AG10803 (cell line): ENCODE measurements at places on chromosomes 2 and 18.

- DNase-seq, result no peak
Measured at GRCh38 chr2:112790305-112790704, 6.0 kb upstream of the IL1A start.

DNA sequence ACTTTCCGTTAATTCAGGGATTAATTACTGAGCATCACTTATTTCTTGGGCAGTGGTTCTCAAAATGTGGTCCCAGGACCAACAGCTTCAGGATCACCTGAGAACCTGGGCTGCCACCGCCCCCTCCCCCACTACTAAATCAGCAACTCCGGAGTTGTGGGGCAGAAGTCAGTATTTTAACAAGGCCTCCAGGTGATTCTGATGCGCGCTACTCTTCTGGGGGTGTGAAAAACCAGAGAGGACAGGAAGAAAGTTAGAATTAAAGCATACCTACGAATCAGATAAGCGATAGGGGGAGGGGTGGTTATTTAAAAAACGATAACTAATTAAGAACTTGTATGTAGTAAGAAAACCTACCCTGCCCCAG is 319 bp downstream of the ZSCAN30 start:
- DNase-seq, result no peak

- no peak for DNase-seq
Measured at GRCh38 chr18:13793819-13794218, 30.1 kb upstream of the MC5R start.

- DNase-seq, result no peak
Measured at GRCh38 chr2:13015532-13016320, 299.0 kb downstream of the TRIB2 start.

DNA sequence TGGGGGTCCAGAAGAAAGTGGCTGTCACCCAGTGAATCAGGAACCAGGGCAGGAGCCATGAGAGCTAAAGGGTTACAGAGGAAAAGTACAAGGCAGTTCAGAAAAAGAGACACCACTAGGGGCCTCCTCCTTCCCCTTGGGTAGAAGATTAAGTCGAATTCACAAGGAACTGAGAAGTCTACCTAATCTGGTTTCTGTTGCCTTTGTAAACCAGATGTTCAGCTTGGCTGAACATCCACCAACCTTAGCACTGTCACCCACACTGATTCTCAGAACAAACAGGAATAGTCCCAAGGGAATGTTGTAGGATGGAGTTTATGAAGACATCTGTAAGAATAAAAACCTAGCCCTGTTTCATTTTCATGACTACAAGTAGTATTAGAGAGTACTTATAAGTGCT is 90.4 kb upstream of the NOSTRIN start:
- no peak for DNase-seq

- peak; percentile 83 for DNase-seq
Measured at GRCh38 chr2:162318328-162319180, at the start of gene IFIH1. IFIH1 (minus strand) TSS chr2:162318684; CDS start chr2:162318307, 377 bp downstream.

DNA sequence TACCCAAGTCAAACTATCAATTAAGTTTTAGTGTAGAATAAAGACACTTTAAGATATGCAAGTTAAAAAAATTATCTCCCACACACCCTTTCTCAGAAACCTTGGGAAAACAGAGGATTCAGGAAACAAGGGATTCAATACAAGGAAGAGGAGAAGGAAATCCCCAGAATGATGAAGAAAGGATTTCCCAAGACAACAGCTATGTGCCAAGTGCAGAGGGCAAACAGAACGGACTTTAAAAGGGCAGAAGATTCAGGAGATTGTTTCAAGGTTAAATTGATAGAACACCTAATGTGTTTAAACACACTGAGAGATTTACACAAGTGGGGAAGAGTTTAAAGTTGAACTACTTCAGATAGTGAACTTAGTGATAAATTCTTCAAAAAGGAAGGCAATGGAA is 71.5 kb upstream of the EPAS1 start:
- no peak for DNase-seq

- DNase-seq, result peak; percentile 75
Measured at GRCh38 chr18:62526098-62527025, 3.5 kb downstream of the ZCCHC2 start.

DNA sequence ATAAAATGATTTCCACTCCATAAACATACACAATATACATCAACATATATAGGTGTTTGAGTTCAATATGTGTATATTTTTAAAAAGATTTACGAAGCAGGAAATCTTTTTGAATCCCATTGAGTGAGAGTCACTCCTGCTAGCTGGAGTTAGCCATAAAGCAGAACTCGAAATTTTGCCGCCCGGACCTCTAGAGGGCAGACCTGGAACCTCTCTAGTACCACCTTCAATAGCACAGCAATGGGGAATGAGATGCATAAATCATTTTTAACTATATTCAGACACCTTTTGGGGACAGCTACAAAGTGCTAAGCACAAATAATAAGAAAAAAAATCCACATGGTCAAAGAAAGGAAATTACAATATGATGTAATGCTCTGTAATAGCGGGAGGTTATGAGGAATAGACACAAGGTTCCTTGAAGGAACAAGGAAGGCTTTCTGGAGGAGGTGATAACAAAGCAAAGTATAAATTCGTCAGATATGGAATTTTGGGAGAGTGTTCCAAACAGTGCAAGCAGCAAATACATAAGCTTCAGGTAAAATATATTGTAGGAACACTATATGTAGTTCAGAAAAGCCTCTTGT is 533.4 kb downstream of the ERBB4 start:
- peak; percentile 10 for DNase-seq

DNA sequence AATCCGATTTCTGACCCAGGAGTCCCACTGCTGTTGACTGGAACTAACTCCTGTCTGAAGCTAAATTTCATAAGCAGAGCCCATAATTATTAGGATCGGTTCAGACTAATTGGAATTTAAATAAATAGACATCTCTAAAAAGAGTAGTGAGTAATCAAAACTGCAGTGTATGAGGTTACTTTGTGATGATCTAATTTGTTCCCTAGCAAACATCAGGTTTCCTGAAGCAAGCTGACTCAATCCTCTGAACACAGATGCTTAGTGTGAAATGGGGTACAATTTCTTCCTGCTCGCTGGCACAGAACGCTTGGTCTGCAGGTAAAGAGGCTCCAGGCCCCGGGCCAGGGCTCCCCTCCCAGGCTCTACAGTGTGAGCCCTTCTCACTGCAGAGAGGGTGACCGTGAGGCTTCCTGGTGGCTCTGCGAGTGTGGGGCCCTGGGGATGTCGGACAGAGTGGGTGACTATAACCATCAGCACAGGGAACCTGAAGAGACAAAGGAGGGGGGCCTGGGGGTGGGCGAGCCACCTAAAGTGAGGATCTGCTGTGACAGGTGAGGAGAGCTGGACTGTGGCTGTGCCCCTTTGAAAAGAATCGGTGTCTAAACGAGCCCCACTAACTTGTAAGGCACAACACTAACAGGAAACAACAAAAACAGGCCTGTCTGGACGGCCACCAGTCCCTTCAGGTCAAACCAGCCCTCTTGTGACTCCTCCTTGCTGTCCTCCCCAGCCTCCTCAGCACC is 20.2 kb downstream of the CHST10 start:
- no peak for DNase-seq

DNA sequence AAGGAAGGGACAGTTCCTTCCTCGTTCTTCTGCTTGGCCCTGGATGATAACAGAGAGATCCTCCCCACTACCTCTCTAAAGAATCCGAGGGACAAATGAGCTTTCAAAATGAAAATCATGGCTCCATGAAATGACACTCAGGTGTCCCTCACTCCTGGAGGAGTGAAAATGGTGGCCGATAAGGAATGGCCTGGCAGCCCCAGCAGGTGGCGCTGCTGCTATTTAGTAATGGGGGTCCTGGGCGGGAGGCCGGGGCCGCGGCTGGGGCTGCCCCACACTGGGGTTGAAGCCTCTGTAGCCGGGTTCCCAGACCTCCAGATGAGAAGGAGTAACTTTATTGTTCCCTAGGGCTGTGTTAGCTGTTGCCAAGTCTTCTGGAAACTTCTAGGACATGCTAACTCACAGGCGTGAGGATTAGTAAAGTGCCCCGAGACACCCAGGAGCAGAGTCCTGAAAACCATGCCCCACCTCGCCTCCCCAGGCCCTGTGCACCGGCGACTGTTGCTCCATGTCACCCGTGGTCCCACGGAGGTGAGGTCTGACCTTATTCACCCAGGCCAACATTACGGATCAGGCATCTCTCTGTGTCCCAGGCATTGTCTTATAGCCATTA is 138.0 kb downstream of the CTIF start:
- DNase-seq, result peak; percentile 38

DNA sequence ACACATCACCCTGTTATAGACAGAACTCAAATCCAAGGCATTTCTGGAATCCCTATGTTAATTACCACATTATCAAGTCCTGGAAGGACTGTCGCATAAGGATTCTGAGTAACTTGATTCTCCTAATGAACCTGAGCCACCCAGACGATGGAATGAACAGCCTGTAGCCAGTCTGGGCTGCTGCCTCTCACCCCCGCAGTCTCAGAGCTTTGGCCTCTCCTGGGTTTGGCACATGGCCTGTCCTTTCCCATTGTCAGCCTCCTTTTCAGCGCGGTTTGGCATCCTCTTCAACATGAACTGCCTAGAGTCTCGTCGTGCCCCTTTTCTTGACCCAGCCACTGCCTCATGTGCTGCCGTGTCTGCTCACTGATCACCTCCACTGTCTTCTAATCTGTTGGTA is 147.6 kb downstream of the SLC8A1 start:
- no peak for DNase-seq

GRCh38 chr2:190511104-190511503 is 23.4 kb downstream of the NEMP2 start:
- peak; percentile 37 for DNase-seq

DNA sequence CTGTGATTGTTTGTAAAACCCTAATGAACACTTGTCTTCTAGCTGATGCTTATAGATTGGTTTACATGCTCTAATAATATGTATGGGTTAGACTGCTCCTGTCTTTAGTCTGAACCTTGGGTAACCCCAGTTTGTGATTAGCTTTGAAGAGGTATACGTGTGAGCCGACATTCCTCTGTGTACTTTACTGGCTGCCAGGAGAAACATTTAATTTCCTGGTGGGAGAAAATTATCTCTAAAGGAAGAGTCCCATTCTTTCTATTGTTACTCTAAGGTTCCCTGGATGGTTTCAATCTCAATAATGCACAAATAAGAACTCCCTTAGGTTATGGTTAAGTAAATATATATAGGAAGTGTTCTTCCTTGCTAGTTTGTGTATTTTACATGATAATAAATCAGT is 143.6 kb upstream of the ZSWIM2 start:
- no peak for DNase-seq

DNA sequence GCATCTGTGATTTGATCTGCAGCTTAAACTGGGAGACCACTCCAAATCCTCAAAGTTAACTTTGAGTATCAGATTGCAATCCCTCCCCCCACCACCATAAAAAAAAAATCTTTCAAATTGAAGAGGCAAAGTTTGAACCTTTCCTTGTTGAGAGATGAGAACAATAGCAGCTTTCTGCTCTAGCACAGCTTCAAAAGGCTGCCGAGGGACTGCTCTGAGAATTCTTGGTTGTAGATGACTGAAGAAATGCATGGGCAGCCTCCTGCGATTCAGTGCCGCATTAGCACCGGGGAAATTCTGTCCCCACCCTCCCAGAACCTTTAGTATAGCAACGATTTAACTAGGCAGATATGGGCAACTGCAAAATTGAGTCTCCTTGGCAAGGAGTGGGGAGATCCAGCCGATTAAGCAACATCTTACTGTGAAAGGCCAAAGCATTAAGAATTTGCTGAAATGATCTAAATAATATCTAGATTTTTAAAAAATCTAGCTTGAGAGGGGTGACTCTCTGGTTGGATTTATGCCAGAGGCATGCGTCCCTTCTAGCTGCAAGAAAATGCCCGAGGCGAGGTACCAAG is 3.9 kb upstream of the SP5 start:
- DNase-seq, result no peak

- DNase-seq, result no peak
Measured at GRCh38 chr2:239131521-239131920, 269.3 kb downstream of the HDAC4 start.

GRCh38 chr2:133643863-133644262 is 75.6 kb upstream of the NCKAP5 start:
- DNase-seq, result no peak

- no peak for DNase-seq
Measured at GRCh38 chr18:39057423-39058064, 1491.9 kb upstream of the CELF4 start.

DNA sequence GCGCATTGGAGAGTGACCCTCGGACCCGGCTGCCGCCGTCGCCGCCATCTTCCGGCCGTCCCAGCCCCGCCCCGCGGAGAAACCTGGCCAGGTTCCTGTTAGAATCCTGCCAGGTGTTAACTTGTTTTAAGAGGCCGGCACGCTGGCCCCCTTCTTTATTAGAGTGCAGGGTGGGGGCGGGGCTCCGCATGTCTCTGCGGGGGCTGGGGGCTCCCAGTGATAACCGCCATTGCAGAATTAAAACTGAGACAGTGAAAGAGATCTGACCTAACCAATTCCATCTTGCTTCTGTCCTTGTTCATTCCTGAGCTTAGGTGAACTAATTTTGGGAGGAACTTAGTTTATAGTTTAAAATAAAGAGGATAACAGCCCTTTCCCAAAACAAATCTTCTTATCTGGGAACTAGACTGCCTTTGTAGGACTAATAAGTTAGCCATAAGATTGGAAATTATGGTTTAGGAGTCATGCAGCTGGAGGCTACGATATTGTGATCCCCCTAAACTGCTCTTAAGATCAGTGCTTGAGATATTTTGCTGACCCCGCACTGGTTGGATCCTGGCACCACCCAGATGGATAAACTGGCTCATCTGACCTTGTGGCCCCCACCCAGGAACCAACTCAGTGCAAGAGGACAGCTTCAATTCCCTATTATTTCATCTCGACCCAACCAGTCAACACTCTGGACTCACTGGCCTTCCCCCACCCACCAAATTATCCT is 543 bp upstream of the STARD7 start:
- no peak for DNase-seq

DNA sequence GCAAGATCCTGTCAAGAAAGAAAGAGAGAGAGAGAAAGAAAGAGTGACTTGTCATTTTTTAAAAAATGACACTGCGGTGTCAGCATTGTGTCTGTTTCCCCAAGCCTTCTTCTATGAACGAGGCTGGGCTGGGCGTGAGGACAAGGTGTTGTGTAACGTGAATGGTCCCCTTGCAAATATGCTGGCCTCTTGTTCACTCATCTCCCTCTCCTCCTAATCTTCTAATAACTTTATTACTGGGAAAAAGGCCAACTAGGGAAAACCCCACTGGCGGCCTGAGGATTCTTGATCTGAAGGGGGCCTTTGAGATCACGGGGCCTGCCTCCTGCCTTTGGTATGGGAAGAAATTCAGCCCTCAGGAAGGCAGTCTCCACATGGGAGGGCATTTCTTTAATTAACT is 163.1 kb downstream of the MIB1 start:
- DNase-seq, result no peak

GRCh38 chr2:121635371-121635770 is 13.9 kb downstream of the CLASP1 start:
- peak; percentile 21 for DNase-seq

GRCh38 chr2:20091305-20091991 is 40.0 kb upstream of the LAPTM4A start:
- peak; percentile 97 for DNase-seq

DNA sequence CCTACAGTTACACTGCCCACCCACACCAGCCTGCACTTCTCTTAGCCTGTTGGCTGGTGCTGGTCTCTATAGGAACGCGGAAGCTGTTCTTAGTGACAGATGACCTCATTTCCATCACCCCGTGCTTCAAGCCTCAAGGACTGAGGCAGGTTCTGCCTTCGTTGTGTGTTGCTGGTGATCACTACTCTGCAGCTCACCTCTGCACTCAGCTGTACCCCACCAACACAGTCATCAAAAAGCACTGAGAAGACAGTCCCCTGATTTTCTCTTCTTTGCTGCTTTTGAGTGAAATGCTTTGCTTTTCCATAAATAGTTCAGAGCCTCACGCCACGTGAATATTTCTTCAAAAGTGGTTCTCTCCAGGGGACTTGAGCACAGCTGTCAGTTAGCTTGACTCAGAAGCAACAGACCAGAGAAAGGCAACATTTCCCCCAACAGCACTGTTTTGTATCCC is 225.7 kb upstream of the CCDC150 start:
- DNase-seq, result peak; percentile 31
